Heart left ventricle (tissue), 16 donors: ENCODE measurements at places on chromosomes 3 and 15. TPM values are rescaled to one million over a fixed set of nuclear protein-coding genes. Genes with fewer than 3 reads are reported as not detected.
A peak's percentile ranks its signal among the peaks of the same experiment; 100 is the strongest.

The ANO10 gene
- total RNA-seq, result 15.6 TPM

The GPR160 gene
- total RNA-seq, result 0.60 TPM

The RPL32 gene
- total RNA-seq, result 826 TPM

GRCh38 chr15:31340047-31340446 is 13.4 kb downstream of the KLF13 start:
- no peak for DNase-seq

- peak; percentile 82 for DNase-seq
Measured at GRCh38 chr3:66483006-66483405, 17.8 kb downstream of the LRIG1 start.

DNA sequence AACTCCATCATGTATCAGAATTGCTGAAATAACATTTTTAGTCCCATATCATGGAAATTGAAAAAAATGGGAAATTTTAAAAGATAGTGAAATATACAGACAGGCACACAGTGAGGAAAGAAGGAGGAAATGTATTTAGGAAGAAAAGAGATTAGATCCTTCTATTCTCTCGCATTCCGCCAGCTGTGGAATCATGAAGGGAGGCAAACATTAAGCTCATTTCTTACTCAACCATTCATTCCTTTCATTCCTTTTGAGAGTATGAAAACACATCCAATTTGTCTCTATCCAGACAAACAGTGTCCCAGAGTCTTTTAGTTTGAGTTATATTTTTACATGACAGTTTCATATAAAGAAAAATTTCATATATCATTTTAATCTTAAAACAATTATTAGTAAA is 52.5 kb upstream of the KCNMB2 start:
- no peak for DNase-seq

GRCh38 chr3:37492977-37493471 is 318.6 kb upstream of the LRRFIP2 start:
- peak; percentile 33 for DNase-seq

The LYZL4 gene
- not detected for total RNA-seq

- no peak for DNase-seq
Measured at GRCh38 chr15:60384053-60384452, 13.7 kb downstream of the ANXA2 start.

DNA sequence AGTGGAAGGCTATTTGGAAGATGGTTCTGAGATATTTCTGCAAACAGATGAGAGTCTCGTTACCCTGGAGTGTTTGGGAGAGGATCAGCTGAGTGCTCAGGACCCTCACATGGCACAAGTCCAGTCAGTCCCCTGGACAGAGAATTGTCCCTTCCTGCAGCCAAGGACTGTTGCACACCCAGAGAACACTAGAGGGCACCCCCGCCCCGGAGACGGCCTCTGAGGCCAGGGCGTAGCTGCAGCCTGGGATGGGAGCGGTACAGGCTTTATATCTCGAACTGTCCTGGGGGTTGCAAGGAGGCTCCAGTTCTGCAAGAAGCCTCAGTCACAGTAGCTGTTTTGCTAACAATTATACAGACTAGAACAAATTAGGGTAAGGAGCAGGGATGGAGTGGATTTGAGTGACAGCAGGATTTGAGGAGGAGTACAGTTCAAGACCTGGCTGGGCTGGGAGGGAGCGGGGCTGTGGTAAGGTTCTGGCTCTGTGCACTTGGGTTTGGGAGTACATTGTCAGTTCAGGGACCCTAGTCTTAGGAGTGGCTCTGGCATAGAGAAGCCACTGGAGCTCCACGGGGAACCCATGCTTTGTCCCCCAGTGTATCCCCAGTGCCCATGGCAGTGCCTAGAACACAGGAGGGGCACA is 67.6 kb upstream of the HACD2 start:
- DNase-seq, result peak; percentile 88

DNA sequence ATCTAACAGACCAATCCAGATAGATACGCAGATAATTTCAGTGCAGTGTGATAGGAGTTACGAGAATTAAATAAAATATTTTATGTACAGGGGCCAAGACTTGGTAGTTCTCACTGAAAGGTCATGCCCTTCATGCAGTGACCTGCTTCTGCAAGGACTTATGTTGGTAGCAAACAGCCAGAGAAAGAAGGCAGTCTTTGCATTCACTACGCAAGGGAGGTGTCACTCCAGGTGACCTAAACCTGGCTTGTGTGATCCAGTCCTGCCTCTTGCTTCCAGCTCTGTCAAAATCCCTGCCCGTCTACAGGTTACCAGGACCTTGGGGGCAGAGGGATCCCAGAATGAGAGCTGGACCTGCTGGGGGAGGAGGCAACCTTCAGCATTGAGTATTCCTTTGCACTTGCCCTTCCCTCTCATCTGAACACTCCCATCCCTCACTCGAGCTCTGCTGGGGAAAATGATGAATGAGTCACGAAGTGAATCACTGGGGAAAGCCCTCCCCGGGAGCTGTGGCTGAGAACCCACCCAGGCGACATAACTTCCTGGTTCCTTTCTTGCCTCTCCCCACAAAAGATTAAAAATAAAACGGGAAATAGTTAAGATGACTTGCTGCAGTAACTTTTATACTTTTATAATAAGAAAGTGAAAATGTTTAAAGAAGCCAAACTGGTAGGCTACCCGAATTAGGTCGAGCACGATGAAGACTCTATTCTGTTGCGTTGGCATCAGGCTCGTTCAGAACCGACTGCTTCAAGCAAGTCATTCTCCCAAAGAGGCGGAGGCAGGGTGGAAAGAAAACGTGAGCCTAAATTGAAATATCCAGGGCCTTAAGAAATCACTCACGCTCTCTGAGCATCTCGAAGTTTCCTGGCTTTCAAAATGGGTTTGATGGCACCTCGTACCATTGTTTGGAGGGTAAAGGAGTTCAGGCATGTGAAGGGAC is 216.1 kb downstream of the SLCO3A1 start:
- DNase-seq, result peak; percentile 66

The CYP19A1 gene
- 1.3 TPM for total RNA-seq

DNA sequence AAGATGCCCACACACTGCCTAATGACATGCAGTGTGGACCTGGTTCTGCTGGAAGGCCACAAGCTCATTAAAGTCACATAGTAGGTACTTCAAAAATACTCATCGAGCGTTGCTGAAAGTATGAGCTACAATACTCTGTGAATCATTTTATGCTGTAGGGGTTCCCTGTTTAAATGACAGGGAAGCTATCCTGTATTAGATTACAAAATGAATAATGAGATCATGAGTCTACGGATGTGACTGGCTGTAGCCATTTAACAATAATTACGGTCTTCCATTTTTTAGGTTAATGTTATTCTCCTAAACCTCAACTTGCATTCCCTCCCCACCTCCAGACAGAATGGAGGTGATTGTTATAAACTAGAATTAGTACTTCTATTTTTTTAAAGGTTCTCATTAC is 128.2 kb upstream of the FAM3D start:
- DNase-seq, result no peak

GRCh38 chr3:50466177-50466576 is 37.3 kb downstream of the CACNA2D2 start:
- DNase-seq, result no peak

GRCh38 chr15:25971053-25971452 is 107.9 kb upstream of the ATP10A start:
- DNase-seq, result no peak

The MAP6D1 gene
- 1.7 TPM for total RNA-seq

GRCh38 chr3:64342940-64343688 is 117.8 kb upstream of the PRICKLE2 start:
- no peak for DNase-seq

- no peak for DNase-seq
Measured at GRCh38 chr15:49814709-49815108, 193.9 kb downstream of the DTWD1 start.

- no peak for DNase-seq
Measured at GRCh38 chr3:128767094-128767750, 41.2 kb downstream of the RAB7A start.

The ZNF620 gene
- 2.2 TPM for total RNA-seq
